ENCODE measurements at places on chromosomes 11 and 22.

- DNase-seq = no peak
Measured at GRCh38 chr11:64229090-64229743, 1.1 kb upstream of the DNAJC4 start.

DNA sequence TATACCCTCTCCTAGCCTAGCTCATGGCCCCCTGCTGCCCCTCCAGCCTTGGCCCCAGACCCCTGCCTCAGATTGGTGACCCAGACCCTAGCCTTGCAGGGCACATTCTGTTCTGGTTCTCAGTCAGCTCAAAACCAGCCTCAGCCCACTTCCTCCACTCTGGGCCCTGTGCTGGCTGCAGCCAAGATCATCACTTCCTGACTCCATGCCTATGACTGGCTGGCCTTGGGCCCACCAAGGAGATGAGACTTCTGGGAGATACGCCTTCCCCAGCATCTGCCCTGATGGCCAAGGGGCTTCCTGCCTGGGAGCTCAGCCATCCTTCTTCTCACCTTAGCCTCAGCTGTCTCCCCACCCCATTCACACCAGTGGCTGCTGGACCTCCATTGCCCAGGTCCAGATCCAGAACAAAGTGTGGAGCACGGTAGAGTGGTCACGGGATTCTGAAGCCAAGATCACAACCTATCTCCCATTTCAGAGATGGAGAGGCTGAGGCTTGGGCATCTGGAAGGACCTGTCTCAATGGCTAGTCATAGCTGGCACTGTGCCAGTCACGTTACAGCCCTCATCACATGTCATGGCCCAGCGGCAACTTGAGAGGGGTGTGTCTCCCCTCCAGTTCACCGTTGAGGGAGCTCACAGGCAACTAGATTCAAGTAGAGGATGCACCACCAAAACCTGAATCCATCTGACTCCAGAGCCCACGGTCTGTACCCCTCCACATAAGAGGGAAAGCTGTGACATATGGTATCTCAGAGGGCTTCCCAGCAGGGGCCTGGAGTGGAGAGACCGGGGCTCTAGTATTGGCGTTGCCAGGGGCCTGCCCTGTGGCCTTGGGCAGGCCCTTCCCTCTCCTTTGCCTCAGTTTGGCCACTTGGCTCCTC is 43.0 kb upstream of the KLHL35 start:
- DNase-seq = peak; percentile 86

DNA sequence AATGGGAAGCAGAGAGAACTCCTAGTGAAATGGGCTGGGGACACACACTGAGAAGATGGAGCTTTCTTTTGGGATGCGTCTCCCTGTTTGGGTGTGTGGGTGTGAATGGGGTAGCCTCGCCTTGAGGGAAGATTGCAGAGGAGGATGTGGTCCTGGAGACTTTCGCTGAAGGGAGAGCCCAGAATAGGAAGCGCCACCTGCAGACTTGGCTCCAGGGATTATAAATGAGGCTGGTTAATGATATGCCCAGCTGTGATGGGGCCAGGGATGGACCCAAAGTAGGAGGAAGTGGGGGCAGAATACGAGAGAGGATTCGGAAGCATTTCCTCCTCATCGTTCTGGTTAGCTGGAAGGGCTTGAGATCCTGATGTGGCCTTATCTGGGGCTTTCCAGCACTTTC is 13.7 kb downstream of the RELT start:
- no peak for DNase-seq

DNA sequence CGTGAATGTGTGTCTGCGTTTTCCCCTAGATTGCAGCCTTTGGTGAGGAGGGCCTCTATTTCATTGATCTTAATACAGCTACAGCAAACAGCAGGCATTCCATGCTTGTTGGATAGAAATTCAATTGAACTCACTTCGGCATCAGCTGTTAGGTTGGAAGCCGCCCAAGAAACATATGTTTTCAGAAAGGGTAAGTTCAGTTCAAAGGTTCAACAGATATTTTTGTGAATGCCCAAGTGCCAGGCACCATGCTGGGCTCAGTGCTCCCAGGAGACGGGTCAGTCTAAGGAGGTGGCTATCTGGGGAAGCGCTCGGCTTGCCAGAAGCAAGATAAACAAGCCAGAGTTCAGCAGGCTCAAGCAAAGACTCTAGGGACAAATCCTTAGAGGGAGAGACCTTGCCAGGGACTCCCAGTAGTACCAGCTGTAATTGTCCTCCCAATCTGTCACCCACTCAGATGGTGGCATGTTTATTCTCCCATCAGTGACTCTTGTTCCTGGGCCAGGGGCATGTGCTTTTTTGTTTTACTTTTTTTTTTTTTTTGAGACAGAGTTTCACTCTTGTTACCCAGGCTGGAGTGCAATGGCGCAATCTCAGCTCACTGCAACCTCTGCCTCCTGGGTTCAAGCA is 64.5 kb upstream of the LARGE1 start:
- no peak for DNase-seq

DNA sequence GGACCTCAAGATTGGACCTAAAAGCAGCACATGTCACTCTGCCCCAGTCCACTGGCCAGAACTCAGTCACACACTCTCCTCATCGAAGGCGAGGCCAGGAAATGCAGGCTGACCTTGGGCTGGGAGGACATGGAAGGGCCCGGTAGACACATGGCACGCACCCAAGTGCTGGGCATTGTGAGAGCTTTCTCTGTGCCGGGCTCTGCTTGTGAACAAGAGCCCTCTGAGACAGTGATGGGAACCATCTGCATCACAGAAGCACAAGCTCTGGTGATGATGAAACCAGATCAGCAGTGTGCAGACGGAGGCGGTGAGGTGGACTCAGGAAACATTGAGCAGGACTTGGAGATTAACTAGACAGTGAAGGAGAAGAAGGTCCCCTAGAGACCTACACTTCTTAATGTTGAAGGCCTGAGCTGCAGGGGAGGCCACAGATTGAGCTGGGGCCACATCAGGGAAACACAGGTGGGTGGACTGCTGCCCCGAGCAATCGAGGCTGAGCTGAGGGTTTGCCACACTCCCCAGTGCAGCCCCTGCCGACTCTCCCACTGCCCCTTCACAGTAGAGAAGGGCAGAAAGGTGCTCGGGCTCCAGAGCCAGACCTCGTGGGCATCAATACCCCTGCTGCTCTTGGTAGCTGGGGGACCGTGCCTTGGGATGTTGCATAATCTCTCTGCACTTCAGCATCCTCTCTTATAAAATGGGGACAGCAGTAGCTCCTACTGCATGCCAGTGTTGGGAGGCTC is 1460.5 kb downstream of the TBC1D22A start:
- no peak for DNase-seq

DNA sequence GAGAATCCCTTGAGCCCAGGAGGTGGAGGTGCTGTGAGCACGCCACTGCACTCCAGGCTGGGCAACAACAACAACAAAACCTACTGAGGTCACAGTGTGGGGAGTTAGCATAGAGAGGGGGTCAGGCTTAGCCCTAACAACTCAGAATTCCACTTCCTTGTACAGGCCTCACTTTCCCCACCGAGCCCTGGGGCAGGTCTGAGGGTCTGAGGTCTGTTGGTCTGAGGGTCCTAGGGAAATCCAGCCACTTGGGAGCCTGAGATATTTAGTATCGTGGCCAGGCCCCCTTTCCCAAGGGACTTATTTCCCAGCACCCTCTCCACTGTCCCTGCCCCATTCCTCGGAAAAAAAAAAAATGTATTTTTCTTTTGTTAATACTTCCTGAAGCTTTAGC is 34.8 kb upstream of the HORMAD2 start:
- DNase-seq = no peak

GRCh38 chr11:35337136-35337913 is 82.0 kb downstream of the SLC1A2 start:
- DNase-seq = no peak

- DNase-seq = no peak
Measured at GRCh38 chr11:92702037-92702804, 267.2 kb upstream of the MTNR1B start.

DNA sequence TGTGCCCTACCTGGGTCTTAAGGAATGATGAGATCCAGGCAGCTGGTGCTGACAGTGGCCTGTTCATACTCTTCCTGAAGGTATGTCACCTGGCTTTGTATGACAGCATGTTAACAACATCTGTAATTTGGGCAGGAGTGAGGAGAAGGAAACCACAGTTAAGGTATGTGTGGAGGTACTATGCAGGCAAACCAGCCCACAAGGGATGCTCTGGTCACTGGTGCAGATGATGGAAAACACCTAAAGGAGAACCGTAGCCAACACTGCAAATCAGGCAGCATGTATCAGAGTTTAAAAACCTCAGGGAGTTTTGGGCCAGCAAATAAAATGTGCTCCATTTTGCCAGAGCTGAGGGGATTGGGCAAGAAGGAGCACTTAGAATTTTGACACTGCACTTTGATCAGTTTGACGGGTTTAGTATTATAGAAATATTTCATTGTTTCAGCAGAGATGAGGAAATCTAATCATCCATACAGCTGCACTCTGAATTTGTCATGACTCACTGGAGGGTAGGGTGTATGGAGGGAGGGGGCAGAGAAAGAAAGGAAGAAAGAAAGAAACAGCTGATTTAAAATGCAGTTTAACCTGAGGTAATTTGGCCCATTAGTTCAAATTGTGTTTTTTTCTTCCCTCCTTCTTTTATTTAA is 260.9 kb downstream of the KIRREL3 start:
- DNase-seq = no peak

DNA sequence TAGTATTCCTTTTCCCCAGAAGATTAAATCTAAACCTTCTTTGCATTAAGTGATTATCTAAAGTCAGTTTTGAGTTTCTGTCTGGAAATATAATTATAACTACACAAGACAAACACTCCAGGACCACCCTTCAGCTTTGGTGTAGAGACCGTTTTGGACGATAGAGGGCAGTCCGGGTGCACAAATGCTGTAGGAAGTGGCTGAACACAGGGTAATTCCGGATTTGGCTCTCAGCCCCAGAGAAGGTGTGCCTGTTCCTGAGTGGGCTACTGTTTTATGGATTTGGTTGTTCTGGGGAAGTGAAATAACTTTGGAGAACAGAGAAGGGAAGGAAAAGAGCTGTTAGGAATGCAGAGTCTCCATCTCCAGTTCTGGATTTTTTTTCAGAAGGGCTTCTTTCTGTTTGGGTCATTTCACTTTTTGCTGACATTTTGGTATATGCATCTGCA is 14.8 kb downstream of the EXT2 start:
- DNase-seq = peak; percentile 82

- DNase-seq = no peak
Measured at GRCh38 chr11:105046898-105047579, 1.9 kb upstream of the CARD16 start.

Data from hematopoietic multipotent progenitor cell treated with erythropoietin and hydrocortisone succinate and interleukin-3 and kit ligand, for 6 days (in vitro differentiated cells).